Activated CD8-positive, alpha-beta memory T cell treated with anti-CD3 and anti-CD28 coated beads, Interleukin-2, amount 10 ng/mL, durations not matched to agents 7 days and 5 days (primary cell): ENCODE measurements at places on chromosomes 3 and 15. TPM values are rescaled to one million over a fixed set of nuclear protein-coding genes. Genes with fewer than 3 reads are reported as not detected.

DNA sequence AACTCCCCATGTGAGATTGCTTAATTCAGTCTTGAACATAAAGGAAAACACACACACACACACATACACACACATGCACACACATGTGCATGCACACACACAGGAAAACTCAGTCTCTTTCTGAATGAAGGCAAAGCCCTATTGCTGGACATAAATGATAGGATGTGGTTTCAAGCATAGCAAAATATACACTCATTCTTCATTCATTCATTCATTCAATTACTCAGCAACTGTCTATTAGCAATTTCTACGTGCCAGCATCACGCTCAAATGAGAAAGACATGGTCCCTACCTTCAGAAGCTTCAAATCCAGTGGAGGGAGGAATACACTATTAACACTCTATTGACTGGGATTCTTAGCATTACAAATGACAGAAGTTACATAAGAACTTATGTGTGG, 41.8 kb upstream of the UBE2E2 start:
- no peak overlapping the region for H3K4me3 ChIP-seq
- H3K36me3 ChIP-seq: no peaks in the 10 kb centered on the region
- H3K27me3 ChIP-seq: no peaks in the 10 kb centered on the region
- no peaks in the 10 kb centered on the region for H3K4me1 ChIP-seq
- no peak for DNase-seq

GRCh38 chr3:67983166-67983565, 328.8 kb upstream of the SUCLG2 start:
- no peaks in the 10 kb centered on the region for H3K27me3 ChIP-seq
- H3K4me1 ChIP-seq: no peaks in the 10 kb centered on the region
- H3K36me3 ChIP-seq: no peaks in the 10 kb centered on the region
- no peak overlapping the region for H3K27ac ChIP-seq
- no peak for DNase-seq

DNA sequence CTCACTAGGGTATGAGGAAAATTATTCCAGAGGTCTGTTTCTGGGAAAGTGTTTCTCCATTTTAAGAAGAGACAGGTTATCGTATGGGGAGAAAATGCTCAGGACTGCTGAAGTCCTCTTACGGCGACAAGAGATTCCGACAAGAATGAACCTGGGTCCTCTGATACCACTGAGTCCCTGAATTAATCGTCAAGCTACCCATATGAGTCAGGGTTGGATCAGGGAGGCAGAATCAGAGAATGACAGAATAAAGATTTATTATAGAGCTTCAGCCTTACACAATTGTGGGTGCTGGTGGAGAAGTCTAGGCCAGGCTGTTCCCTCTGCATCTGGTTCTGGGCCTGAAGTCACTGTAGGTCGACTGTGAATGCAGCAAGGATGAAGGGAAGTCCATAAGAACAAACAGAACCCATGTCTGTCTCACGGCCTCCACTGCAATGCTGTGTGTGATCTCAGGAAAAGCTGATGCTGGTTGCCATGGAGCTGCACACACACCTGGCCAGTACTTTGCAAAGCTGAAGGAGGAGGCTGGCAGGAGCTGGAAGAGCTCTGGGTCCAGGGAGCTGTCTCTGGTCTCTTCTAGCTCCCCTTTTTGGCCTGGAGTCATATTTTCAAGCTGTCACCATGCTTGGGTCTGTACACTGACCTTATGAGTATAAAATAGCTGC, 83.9 kb downstream of the HHLA2 start:
- no peaks in the 10 kb centered on the region for H3K27me3 ChIP-seq
- no peak for DNase-seq
- no peak overlapping the region for H3K27ac ChIP-seq
- no peak overlapping the region for H3K4me3 ChIP-seq

The RYR3 gene
- not detected for total RNA-seq

- no peak for DNase-seq
- H3K27me3 ChIP-seq: no peaks in the 10 kb centered on the region
- H3K4me1 ChIP-seq: peaks cover 50% of the 10 kb centered on the region
- H3K27ac ChIP-seq: no peak overlapping the region
Measured at GRCh38 chr3:32410367-32411246, 19.0 kb downstream of the CMTM7 start.

- DNase-seq: no peak
- H3K27ac ChIP-seq: no peak overlapping the region
- H3K27me3 ChIP-seq: peaks cover 70% of the 10 kb centered on the region
- H3K36me3 ChIP-seq: peaks cover 2% of the 10 kb centered on the region
- H3K4me3 ChIP-seq: no peak overlapping the region
Measured at GRCh38 chr3:138949445-138950005, 2.5 kb downstream of the FOXL2NB start.

DNA sequence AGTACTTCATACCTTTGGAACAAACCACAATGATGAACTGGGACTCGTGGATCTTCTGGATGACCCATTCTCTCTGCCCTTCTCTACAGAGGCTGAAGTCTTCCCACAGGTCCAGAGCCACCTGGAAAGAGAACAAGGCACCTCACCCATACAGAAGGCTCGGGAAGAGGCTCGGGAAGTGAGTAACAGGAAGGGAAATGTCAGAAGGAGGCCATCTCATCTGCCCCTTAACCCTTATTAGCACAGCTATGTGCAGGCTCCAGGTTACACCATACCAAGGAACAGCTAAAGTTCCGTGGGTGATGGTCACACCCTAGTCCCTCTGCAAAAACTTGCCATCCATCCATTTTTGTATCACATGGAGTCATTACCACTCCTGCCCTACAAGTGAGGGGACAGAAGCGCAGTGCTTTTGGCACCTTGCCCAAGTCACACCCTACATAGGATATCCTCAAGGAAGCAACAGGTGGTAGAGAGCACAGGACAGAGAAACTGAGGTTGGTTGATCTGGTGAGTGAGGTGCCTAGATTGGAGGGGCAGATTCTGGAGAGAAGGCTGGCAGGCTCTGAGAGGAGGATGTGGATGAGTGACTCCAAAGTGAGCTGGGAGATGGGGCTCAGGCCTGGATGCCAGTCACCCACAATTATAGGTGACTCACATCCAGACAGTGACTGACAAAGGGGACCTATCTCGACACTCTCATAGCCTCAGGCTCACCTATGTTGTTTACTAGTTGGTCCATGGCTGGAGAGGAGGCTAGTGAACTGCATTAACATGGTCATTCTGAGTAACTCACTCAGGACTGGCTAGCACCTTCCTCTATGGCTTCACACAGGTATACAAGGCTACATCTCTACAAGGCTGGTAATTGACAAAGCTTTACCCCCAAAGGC, 38.2 kb downstream of the SPATA12 start:
- DNase-seq: no peak
- H3K27me3 ChIP-seq: peaks cover 17% of the 10 kb centered on the region
- H3K4me1 ChIP-seq: no peaks in the 10 kb centered on the region
- no peak overlapping the region for H3K27ac ChIP-seq
- no peaks in the 10 kb centered on the region for H3K36me3 ChIP-seq

The BFSP2 gene
- total RNA-seq: 1.2 TPM

The DVL3 gene
- total RNA-seq: 42.6 TPM
